ENCODE measurements at places on chromosomes 7 and 10.

GRCh38 chr7:36131026-36131425 is 22.0 kb upstream of the EEPD1 start:
- DNase-seq, result no peak

- no peak for DNase-seq
Observed at GRCh38 chr10:93123766-93124165, 50.1 kb downstream of the CYP26A1 start.

DNA sequence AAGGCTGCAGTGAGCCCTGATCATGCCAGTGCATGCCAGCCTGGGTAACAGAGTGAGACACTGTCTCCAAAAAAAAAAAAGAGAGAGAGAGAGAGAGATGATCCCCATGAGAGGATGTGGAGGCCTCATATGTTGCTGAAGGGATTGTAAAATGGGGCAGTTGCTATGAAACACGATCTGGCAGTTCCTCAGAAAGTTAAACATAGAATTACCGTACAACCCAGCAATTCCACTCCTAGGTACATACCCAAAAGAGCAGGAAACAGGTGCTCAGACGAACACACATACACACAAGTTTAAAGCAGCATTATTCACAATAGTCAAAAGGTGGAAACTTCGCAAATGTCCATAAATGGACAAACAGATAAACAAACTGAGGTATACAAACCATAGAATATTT is 27.4 kb upstream of the CYTH3 start:
- no peak for DNase-seq

GRCh38 chr7:94426980-94427875 is 32.5 kb downstream of the COL1A2 start:
- no peak for DNase-seq

DNA sequence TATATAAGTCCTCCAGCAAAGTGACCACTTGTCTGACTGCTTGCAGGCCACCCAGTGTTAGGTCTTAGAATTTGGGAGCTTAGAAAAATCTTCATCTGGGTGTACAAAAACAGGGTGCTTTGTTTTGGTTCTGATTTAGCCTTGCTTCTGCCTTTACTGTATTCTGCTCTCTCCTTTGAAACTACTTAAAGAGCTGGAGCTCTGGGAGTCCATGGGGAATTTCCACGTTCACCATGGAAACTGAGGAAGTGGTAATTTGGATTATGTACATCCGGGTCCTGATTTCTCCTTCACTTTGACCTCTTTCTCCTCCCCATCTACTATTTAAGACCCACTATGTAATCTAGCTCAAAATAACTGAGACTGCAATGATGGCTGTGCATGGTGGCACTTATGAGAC is 103.0 kb downstream of the JAZF1 start:
- DNase-seq, result no peak

DNA sequence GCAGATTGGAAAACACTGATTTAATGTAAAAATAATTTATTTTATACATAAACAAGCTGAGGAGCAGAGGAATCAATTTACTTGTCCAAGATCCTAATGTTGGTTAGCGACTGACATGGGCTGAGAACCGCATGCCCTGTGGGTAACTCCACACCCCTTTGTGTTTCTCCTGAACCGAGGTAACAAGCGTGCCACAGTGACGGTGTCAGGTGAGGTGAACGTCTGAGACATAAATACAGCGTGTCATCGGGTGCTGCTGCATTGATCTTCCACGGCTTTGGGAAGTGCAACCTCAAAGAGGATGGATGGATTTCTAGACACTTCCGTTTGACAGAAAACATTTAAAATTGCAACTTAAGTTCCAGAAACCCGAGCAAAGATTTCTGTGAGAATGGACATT is 386.8 kb upstream of the ADARB2 start:
- DNase-seq, result no peak

DNA sequence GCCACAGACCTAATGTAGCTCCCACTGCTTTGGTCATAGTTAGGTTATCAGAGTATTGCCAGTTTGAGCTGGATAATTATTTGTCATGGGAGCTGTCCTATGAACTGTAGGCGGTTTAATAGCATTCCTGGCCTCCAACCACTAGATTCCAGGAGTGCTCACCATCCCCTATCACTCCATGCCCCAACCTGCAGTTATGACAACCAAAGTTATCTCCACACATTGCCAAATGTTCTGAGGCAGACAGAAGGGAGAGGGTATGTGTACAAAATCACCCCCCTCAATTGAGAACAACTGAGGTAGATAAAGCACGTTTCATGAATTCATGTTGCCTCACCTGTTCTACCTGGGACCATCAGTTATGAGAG is 119.0 kb upstream of the CACUL1 start:
- DNase-seq, result no peak

DNA sequence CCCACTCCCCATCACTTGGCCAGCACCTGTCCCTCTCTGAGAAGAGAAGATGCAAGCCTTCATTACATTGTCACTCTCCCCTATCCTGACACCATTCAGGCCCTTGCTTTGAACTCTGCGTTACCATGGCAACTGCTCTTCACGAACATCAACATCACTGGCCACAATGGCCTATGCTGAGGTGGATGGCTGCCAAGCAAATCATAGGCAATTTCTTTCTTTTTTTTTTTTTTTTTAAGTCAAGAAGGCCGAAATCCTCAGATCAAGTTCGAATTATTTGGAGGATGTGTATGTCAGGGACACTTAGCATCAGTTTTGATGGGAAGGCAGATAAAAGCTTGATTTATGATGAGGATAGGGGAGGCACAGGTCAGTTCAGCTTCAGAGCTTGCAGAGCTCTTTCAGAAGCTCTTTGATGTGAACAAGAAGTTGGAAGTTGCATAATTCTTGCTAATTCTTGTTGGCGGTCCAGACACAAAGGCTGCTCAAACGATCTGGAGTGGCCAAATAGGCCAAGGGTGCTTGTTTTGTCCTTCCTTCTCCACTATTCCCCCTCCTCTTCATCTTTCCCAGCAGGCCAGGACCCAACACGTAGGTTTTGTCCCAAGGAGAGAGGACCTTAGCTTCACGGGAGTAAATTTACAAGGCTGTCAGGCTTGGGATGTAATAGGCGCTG is 179.9 kb upstream of the NPVF start:
- DNase-seq, result no peak

DNA sequence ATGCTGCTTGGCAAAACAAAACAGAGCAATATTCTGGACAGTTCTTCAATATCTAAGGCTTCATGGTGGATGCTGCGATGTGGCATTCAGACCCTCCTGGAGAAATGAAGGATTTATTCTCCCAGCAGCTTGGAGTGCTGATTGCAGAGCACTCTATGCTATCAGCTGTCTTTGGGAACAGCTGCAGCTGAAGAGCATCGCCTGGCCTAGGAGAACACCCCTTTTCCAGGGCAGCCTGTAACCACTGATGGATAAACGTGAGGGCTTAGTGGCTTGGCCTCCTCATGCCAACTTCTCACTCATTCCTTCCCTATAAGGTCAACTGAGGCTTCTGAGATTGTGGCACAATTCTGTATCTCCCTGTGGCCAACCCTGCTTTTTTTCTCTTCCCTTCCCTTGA is 638.1 kb upstream of the CNTNAP2 start:
- no peak for DNase-seq

GRCh38 chr10:95604630-95605029 is 43.5 kb upstream of the SORBS1 start:
- DNase-seq, result no peak

GRCh38 chr7:36005293-36005692 is 147.8 kb upstream of the EEPD1 start:
- no peak for DNase-seq

GRCh38 chr7:149329766-149330334 is 67.9 kb downstream of the ZNF783 start:
- no peak for DNase-seq

DNA sequence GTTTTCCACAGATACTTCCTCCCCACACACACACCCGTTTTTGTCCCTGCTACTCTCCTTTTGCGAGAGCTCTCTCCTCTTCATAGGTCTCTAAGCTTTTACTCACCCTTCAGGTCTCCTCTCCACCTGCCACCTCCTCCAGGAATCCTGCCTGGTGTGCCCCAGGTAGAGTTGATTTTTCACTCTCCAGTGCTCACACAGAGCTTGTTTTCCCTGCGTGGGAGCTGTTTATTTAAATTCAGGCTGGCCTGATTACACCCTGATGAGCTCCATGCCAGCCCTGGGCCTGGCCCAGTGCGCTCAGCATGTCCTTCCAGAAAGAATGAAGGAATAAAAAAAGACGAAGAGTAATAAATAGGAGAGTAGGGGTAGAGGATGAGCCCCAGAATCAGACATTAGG is 7.5 kb upstream of the CLDN4 start:
- no peak for DNase-seq

- DNase-seq, result no peak
Observed at GRCh38 chr10:36007369-36007768, 365.3 kb upstream of the FZD8 start.

DNA sequence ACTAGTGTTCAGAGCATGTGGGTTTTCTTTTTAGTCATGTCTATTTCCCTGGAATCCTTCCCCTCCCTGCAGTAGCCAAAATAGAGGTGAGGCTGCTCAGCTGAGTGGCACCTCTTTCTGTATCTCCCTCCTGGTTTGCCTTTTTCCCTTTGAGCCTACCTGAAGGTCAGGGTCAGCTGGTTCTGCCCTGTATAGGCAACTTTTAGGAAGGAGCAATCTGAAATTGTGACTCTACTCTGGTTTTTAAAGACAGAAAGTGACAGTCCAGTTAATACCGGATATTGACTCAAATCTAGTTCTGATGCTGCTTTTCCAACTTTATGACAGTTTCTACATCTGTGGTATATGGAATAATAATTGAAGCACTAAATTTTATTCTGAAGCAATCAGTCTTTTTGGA is 26.0 kb downstream of the CCM2 start:
- DNase-seq, result no peak

DNA sequence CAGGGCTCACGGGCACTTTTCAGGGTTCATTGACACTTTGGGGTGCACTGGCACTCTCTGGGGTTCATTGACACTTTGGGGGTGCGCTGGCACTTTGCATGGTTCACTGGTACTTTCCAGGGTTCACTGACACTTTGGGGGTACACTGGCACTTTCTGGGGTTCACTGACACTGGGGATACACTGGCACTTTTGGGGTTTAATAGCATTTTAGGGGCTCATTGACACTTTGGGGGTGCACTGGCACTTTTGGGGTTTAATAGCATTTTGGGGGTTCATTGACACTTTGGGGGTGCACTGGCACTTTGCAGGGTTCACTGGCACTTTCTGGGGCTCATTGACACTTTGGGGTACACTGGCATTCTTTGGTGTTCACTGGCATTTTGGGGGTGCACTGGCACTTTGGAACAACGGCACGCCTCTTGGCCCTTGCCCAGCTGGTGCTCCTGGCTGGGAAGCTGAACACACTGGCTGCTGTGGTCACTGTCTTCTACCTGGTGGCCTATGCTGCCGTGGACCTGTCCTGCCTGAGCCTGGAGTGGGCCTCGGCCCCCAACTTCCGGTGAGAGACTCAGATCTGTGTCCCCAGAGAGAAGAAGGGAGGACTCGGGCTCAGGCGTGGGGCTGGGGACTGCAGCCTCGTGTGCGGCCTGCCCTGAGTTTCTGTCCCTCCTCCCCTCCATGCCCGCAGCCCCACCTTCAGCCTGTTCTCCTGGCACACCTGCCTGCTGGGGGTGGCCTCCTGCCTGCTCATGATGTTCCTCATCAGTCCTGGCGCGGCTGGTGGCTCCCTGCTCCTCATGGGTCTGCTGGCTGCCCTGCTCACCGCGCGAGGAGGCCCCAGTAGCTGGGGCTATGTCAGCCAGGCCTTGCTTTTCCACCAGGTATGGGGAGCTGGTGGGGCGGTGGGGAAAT is 6.2 kb upstream of the TRIP6 start:
- DNase-seq, result no peak

DNA sequence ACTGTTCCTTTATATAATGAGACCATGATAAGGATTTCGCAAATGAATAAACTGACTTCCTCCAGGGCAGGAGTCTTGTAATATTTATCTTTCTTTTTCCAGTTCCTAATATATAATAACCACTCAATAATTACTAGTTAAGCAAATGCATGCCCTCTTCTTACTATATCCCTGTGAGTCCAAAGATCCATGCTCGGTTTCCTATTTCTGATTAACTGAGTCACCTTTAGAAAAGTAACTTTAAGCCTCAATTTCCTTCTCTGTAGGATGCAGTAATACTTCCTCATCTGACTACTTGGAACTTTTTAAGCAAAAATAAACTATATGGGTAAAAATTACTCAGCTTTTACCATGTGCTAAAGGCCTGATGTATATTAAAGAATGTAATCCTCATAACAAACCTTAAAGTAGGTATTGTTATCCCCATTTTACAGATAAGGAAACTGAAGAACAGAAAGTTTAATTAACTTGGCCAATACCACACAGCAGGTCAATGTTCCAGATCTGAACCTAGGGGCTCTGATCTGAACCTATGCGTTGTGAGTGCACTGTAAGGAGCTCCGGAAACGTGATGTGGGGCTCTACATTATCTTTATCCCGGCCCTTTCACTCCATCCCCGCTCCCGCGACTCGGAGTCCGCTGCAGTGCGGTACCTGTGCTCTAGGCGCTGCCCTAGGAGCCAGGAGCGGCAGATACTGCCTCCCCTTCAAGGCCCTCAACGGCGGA is 458 bp downstream of the COX15 start:
- DNase-seq, result no peak

- no peak for DNase-seq
Observed at GRCh38 chr7:134693256-134693655, 46.6 kb downstream of the BPGM start.

- no peak for DNase-seq
Observed at GRCh38 chr10:99631496-99631895, 11.3 kb upstream of the SLC25A28 start.

GRCh38 chr7:148146346-148146745 is 444.2 kb upstream of the C7orf33 start:
- DNase-seq, result no peak

DNA sequence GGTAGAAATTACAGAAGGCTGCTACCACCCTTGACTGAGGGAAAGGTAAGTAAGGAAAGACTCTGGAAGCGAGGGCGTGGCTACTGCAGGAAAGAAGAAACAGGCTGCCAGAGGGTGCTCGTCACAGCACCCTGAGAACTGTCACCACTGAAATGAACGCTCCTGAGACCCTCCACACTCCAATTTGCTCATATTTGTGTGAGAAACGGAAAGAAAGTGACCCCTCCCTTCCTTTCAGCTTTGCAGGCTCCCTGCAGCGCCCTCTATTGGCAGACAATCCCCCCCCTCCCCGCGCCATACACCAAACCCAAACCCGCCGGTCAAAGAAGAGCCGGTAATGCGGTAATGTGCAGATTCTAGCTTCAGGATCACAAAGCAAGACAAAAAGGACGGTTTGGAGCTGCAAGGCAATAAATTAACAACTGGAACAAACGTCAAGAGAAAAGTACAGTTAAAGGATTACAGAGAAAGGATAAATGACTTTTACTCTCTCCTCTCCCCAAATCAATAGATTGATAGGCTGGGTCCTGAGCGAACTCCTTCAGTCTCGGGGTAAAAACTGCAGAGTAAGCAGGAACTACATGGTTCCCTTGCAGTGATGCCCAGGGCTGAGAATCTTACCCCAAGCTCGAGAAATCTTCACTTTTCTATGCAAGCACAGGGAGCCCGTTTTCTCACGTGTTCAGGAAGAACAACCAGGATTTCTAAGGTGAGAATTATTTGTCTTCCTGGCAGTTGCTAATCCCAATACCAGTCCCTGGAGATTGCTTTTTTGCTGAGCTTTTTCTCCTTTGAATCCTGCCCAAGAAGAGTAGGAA is 47.6 kb downstream of the STEAP1B start:
- DNase-seq, result no peak

GRCh38 chr10:76309070-76309469 is 877.6 kb downstream of the LRMDA start:
- DNase-seq, result no peak

Data from effector CD8-positive, alpha-beta T cell (primary cell).